ENCODE measurements at places on chromosomes 4 and X.

GRCh38 chr4:65546882-65547416 is 123.3 kb downstream of the EPHA5 start:
- no peak for DNase-seq

DNA sequence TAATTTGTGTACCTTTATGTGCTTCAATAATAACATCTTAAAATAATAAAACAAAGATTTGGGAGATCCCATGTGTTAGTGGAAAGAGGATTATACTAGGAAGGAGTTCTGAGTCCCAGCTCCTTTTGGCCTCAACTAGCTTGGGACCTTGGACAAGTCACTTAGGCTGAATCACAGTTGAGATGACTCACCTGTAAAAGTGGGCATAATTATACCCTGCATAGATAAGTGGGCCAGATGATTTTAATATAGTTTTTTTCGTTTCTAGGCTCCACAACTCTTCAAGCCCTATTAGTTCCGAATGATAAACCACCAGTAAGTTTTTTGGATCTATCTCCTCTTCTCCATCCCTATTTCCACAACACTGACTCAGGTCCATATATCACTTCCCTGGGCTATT is 131.8 kb downstream of the ENOX2 start:
- DNase-seq: no peak

DNA sequence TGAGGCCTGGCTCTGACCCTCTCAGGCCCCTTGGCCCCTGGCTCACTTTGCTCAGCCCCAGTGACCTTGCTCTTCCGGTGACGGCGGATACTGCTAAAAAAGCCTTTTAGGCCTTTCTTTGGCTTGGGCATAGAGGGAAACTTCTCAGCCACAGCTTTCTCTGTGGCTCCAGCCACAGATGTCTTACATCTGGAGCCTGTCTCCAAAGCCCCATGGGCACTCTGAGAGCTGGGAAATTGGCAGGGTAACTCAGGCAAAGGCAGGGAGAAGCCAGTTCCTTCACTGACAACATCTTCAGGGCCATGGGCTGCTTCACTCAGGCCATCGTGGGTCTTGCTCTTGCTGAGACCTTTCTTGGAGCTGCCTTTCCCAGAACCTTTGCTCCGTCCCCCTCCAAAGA is 12.8 kb downstream of the AMER1 start:
- no peak for DNase-seq

- no peak for DNase-seq
Observed at GRCh38 chrX:99421796-99422195, 988.3 kb downstream of the PCDH19 start.

DNA sequence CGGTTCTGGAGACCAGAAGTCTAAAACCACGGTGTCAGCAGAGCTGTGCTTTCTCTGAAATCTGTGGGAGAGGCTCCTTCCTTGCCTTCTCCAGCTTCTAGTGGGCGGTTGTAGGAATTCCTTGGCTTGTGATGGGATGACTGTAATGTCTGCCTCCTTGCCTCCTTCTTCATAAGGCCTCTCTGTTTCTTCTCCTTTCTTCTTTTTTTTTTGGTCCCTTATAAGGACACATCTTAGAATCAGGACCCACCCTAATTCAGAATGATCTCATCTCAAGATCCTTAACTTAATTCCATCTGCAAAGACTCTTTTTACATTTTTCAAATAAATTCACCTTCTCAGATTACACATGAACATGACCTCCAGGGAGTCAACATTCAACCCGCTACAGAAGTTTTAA is 186.9 kb downstream of the STK32B start:
- peak; percentile 41 for DNase-seq

DNA sequence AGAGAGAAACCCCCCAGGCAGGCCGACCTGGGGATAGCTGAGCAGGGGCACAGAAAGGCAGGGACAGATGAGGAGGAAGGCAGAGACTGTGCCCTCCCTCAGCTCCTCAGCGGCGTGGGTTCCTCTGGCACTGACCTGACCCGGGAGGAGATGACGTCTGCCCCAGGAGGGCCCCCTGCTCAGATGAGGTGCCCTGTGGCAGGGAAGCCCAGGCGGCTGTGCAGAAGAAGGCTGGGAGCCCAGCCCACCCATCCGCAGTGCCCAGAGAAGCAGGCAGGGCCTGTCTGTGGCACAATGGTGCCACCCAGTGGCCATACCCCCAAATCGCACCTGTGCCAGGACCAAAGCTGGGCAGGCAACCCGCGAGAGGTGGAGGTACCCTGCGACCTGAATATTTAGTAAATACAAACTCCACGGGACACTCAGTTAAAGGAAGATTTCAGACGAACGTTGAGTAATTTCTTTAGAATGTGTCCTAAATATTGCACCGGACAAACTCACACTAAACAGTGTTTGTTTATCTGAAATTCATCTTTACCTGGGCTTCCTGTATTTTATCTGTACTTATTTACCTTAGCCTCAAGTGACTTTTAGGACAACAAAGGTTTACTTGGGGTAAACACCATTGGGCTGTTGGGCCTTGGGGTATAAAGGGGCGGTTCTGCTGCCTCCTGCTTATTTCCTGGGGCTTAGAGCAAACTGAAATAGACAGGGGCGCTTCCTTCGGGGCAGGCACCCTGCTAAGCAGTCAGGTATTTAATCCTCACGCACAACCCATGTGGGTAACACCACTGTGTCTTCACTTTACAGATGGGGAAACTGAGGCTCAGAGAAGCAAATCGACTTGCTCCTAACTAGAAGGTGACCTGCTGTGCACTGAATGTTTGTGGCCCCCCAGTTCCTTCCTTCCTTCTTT is 46.5 kb upstream of the HMX1 start:
- DNase-seq: peak; percentile 10

GRCh38 chr4:61070269-61070668 is 129.9 kb upstream of the ADGRL3 start:
- DNase-seq: no peak

DNA sequence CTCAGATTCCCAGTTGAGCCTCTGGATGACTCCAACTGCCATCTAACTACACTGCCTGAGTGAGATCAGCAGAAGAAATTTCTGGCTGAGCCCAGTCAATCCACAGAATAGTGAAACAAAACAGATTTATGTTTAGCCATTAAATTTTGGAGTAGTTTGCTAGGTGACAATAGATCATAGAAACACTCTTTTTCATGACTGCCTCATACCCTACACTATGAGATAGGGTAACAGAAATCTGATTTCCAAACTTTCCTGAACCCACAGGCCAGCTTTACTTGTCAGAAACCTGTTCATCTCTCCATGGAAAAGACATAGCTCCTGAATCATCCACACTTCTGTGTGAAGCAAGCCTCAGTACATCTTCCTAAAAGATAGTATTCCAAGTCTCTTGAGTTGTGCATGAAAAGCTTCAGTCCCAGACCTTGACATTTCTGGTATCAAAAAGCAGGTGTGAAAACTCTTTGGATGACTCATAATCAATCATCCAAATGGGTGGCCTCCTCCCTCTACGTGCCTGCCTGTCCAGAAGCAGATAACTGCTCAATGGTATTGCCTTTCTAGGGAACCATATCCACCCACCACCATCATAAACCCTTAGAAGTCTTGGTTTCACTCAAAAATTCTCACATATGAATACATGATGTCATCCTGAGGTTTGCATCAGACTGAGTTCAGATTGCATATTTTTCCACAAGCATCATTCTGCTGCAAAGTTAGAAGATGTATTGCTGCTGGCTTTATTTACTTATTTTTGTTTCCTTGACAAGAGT is 47.5 kb upstream of the RAP2C start:
- DNase-seq: no peak

- no peak for DNase-seq
Observed at GRCh38 chr4:169601016-169601771, 11.2 kb downstream of the NEK1 start.

GRCh38 chr4:147355847-147356246 is 125.0 kb upstream of the EDNRA start:
- DNase-seq: no peak
